GM19239 (cell line): ENCODE measurements at places on chromosomes 2 and 18.

- DNase-seq, result peak; percentile 89
These were observed 46.9 kb downstream of the DNMT3A start for GRCh38 chr2:25294573-25295462.

GRCh38 chr2:47497843-47498460 is 95.0 kb downstream of the MSH2 start:
- DNase-seq, result no peak

- no peak for DNase-seq
These were observed 6.7 kb downstream of the TMEM214 start for GRCh38 chr2:27039426-27039825.

- no peak for DNase-seq
These were observed 205.5 kb upstream of the KCNH7 start for GRCh38 chr2:163044114-163044513.

GRCh38 chr18:11984091-11984490 is 2.8 kb downstream of the IMPA2 start:
- no peak for DNase-seq

GRCh38 chr2:98940102-98940501 is 4.1 kb upstream of the CRACDL start:
- no peak for DNase-seq

DNA sequence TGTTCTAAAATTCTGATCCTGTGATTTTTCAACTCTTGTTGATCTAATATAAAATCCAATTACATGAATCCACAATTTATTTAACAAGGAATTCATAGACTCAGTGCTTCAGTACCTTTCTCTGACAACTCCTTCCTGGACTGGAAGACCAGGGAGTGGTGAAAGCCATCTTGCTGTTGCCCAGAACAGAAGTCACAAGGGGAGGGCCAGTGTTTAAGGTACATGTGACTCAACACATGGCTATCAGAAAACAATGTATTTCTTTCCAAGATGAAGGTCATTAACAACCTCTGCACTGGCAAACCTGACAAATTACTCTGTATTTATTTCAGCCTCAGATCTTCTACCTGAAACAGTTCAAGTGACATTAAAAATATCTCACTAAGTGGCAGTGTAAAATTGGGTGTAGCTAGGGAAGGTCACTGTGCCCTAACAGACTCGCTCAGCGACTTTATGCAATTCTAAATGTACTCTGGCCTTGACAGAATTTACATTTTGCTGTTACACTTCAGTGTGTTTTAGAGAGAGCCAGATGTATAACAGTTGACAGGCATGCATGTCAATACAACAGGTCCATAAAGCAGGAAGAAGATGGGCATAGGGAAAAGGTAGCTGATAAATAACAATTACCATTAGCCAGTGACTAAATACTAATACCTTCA is 75.4 kb downstream of the NCKAP5 start:
- DNase-seq, result no peak

DNA sequence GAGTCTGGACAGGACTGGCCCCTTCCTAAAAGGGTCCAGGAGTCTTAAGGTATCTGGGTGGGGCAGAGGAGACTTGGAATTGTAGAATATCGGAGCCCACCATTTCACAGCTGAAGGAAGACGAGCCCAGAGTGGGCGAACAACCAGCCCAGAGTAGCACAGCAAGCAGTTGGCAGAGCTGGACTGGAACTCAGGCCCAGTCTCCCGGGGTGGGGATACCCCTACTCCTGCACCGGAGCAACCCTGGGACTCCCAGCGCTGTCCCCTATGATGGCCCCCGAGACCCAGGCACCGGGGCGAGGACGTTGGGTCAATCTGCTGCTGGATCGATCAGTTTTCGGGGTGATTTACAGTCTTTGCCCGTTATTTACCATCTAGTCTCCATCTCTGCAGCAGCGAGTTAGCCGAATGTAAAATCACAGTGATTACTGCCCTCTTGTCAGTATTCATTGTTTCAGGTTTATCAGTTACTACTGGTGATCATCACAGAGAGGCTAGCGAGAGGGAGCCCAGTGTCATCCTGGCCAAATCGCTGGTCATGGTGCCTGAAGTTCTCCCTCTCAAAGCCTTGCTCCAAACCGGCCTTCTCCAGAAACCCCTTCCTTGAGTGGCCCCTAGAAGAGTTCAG is 75.3 kb downstream of the SMAD7 start:
- DNase-seq, result no peak

DNA sequence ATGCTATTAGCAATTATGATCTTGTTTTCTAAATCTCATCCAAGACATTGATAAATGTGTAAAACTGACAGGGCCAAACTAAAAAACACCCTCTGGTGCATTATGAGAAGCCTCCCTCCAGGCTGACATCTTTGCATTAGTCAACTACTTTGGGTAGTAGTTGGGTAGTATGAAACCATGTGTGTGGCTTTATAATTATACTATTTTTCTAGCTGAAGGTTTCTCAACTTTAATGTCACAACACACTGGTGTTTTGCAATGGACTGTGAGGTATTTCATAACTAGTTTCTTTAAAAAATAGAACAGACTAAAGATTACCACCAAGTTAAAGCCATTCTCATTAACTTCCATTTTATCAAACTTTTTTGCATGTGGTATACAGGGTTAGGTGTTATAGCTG is 73.1 kb upstream of the RBMS1 start:
- DNase-seq, result no peak

DNA sequence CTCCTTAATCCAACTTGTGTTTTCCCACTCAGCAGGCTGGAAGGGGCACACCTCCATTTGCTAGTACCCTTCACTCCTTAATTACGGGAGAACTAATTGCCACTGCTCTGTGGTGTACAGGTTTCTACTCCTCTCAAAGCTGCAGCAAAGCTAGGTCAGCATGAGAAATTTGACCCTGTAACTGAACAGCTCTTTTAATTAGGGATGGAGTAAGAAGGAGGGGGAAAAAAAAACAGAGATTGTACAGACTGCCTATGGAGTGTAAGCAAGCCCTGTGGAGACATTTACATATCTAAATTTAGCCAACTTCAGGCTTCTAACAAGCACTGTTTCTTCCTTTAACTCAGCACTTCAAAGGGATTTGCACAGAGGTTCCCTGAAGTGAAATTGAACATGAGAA is 629.7 kb upstream of the SETBP1 start:
- no peak for DNase-seq

DNA sequence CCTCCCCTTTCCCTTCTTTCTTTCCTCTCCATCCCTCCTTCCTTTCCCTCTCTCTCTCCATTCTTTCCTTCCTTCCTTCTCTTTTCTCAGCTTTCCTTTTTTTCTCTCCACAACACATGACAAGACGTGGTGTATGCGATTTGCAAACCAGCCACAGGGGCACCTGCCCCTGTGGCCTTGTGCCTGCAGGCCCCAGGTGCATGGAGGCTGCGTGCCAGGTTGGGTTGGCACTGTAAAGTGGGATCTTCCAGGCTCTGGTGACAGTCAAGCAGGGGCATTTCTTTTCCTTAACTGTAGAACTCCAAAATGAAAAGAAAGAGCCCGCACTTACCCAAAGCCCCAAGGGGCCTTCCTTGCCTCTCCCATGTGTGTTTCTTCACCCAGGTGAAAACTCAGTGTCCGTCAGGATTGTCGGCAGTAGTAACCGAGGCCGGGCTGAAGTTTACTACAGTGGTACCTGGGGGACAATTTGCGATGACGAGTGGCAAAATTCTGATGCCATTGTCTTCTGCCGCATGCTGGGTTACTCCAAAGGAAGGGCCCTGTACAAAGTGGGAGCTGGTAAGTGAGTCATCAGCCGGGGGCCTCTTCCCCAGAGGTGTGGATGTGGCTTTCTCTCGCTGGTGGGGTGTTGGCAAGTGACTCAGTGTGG is 50.9 kb downstream of the MARCO start:
- no peak for DNase-seq

DNA sequence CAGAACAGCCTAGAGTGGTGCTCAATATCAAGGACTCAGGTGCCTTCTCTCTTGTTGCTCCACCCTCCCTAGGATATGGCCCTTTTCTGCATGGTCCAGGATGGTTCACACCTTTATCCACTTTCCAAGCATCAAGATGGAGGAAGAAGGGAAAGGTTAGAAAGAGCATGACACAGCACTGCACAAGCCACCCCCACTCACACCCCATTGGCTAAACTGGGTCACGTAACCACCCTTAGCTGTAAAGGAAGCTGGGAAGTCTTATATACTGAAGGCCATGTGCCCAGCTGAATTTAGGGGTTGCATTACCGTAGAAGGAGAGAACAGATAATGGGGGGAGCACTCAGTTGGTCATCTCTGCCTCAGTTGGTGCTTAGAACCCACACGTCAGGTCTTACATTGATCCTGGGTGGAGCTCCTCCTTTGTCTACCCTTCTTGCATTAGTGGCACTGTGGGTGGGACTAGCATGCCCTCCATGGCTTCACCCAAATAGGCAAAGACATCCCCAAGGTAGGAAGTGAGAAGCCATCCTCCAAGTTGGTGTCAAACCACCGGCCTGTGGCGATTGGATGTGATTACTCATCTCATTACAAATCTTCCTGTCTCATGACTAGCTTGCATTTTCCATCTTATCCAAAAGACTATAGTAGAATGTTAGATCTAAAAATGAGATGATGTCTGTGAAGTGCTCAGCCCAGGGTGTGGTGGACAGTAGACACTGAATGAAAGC is 248.5 kb downstream of the HAUS1 start:
- no peak for DNase-seq

- no peak for DNase-seq
These were observed 20.0 kb downstream of the RNF138 start for GRCh38 chr18:32111706-32112105.

- no peak for DNase-seq
These were observed 77.3 kb downstream of the SOCS6 start for GRCh38 chr18:70366174-70366573.

DNA sequence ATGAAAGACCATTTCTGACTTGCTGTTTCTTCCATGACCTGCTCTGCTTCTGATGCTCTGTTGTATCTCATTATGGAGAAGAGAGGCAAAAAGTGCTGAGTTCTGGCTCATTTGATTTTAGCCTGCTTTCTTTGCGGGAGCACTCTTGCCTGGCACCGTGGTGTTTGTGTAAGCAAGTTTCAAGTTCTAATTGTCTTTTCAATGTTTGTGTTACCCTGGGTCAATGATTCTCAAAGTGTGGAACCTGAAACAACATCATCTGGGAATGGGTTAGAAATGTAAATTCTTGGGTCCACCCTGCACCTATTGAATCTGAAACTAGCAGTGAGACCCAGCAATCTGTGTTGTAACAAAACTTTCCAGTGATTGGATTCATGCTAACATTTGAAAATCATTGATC is 85.5 kb upstream of the STON1 start:
- DNase-seq, result no peak

DNA sequence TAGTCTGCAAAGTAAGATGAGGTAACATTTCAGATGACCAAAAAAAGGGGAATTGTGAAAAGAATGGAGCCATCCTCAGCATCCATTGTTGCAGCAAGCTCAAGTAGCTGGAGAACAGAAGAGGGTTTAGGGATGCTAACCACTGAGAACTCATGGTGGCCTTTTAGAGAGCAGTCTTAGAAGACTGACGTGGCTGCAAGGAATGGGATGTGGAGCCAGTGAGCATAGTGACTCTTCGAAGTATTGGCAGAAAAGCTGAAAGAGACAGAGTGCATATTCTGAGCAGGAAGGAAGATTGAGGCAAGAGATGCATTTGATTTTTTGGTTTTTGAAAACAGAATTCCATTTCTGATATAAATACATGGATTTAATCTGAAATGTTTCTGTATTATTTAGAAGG is 151.2 kb downstream of the UBE2E3 start:
- no peak for DNase-seq

DNA sequence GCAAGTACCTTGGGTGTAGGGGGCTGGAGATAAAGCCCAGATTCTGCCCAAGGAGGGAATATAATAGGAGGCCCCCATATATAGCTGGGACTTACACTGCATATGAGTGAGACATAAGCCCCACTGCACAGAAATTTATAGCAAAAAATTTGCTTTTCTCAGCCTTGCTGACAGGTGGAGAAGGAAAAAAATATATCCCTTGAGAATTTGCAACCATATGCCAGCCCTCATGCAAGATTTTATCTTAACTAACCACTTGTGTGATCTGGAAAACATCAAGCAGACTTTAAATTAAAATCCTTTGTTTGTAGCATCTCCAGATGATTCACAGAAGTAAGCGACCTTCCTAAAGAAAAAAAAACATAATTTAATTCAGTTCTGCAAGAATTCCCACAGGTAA is 288.2 kb downstream of the BCL2 start:
- DNase-seq, result no peak

DNA sequence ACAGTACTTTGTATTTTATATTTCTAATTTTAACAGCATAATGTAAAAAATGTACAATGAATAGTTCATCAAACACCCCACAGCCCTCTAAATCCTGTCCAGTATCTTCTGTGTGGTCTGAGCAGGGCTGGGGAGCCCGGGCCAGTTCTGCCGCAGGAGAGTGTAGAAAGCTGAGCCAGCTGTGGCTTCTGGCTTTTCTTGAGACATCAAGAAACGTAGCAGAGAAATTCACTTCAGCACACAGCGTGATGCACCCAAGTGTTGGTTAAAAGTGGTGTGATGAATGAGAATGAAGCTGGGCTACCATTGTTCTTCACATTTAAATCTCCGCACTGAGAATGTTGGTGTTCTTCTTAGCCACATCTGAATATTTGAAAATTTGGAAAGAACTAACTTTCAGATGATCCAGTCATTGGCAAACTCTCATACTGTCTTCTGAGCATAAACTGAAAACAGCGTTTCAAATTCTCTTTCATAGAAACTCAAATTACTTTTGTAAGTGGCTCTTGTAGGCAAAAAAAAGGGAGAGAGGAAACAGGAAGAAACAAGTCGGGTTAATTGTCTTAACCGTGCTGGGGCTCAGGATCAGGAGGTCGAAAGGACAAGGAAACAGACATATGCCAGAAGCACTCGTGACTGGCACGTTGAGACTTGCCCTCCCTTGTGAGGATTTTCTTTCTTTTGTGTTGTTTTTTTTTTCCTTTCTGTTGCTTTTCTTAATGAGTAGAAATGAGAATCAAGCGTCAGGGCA is 23.4 kb upstream of the TMEM87B start:
- DNase-seq, result no peak

- no peak for DNase-seq
These were observed 49.0 kb upstream of the BCL2L11 start for GRCh38 chr2:111071600-111072171.

GRCh38 chr2:223846515-223846914 is 9.1 kb upstream of the AP1S3 start:
- DNase-seq, result no peak

DNA sequence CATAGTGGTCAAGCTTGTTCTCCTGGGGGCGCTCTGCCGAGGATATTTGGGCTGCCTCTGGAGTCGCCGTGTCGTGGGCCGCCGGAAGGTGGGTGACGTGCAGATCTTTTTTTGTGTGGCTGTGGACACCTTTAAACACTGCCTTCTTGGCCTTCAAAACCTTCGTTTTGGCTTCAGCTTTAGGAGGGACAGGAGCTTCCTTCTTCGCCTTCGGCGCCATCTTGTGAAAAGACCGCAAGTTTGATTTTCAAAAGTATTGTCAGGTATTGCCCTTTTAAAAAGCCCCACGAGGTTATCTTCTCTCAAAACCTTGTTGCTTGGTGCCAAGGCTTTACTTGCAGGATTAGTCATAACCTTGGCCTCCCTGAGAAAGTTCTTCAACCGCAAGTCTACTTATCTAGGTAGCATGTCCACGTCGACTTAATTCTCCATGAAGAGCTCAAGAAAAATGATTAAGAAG is 20.8 kb downstream of the LAMA3 start:
- DNase-seq, result no peak
